ENCODE measurements at places on chromosomes 7 and 10.

DNA sequence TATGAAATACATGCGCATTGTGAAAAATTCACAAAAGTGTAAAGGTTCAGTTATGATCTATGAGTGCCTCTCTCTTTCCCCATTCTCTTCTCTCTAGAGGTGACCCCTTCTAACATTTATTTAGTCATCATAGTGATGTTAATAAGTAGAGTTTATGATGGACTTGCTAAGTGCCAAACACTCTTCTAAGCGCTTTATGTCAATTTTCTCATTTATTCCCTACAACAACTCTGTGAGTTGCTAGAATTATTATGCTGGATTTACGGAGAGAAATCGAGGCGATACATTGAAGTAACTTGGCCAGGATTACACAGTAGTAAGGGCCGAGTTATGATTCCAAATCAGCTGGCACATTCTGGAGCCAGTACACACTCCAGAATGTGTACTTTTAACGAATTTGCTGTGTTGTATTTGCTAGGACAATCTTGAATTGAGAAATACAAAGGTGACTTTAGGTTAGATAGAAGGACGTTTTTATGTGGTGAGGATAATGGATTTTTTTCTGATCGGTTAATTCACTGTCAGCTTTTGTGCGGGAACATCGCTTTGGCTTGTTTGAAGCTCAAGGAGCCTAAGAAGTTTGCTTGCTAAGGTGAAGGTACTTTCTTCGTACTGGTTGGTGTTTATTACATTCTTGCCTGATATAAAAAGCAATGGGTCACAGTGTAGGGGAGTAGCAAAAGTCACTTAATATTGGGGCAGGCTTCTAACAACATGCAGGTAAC, 1.4 kb downstream of the ATRNL1 start:
- DNase-seq: no peak

- peak; percentile 46 for DNase-seq
Measured at GRCh38 chr10:15167411-15168290, 842 bp downstream of the NMT2 start.

- no peak for DNase-seq
Measured at GRCh38 chr10:28678687-28679457, 1.6 kb downstream of the BAMBI start.

DNA sequence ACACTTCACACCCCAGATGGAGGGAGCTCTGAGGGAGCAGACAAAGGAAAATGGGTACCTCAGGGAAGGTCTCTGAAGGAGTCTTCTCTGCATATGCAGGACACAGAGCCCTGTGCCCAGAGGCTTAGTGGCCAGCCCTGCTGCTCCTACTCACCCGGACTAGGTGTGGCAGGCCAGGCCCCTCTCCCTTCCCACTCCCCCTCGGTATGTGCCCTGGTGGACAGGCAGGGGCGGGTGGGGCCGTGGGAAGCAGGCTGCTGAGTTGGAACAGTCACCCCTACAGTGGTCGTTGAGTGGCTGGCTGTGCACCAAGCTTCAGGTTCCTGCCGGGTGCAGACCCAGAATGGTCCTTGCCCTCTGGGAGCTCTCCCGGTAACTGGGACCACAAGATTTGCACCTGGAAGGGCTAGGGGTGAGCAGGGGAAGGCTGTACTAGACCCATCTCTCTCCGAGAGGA, 68.6 kb downstream of the ZMIZ1 start:
- no peak for DNase-seq

- no peak for DNase-seq
Measured at GRCh38 chr10:22329150-22329549, 8.3 kb downstream of the BMI1 start.

- no peak for DNase-seq
Measured at GRCh38 chr7:33645104-33645503, 260.2 kb upstream of the BMPER start.

DNA sequence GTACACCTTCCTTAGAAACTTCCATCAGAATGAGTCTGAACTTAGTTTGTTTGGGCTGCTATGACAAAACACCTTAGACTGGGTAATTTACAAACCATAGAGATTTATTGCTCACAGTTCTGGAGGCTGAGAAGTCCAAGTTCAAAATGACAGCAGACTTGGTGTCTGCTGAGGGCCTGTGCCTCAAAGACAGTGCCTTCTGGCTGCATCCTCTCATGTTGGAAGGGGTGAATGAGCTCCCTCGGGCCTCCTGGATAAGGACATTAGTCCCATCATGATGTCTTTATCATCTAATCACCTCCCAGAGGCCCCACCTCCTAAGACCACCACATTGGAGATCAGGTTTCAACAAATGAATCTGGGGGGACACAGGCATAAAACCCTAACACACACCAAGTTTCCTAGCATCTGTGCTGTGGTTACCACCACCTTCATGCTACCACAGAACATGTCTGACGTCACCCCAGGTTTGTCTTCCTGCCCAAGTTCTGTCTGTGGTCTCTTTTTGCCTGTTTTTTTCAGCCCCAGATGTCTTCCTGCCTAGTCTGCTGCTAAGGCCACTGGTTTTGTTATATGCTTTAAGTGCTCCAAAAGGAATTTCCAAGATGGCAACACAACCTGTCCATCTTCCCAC, 150.9 kb upstream of the COBL start:
- no peak for DNase-seq

GRCh38 chr7:142372727-142373126, 114.9 kb upstream of the PRSS58 start:
- DNase-seq: no peak

GRCh38 chr10:92009445-92009844, 85.9 kb downstream of the BTAF1 start:
- DNase-seq: no peak

DNA sequence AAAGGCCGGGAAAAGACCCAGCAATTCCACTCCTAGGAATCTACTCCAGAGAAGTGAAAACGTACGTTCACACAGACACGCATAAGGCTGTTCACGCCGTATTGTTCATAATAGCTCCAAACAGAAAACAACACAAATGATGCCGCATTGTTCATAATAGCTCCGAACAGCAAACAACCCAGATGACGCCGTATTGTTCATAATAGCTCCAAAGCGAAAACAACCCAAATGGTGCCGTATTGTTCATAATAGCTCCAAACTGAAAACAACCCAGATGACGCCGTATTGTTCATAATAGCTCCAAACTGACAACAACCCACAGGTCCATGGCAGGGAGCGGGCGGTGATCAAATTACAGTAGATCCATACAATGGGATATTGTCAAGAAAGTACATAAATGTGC, 85.2 kb upstream of the DNAAF5 start:
- no peak for DNase-seq

GRCh38 chr10:80526218-80526617, 11.5 kb upstream of the SH2D4B start:
- DNase-seq: no peak

DNA sequence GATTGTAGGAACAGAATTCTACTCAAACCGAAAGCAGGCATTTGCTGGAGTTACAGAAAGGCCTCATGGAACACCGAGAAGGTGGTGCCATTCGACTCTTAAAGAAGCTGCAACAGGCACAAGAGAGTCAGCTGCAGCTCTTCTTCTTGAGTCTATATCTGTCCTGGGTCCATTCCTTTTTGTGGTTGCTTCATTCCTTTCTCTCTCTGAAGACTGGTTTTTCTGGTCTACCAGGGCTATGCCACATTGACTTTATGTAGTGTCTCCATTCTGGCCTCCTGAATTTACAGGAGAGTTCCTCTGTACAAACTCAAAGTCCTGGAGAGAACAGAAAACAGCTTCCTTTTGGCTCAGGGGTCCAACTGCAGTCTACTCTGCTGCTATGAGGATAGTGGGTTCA, 132.8 kb downstream of the CFTR start:
- no peak for DNase-seq

DNA sequence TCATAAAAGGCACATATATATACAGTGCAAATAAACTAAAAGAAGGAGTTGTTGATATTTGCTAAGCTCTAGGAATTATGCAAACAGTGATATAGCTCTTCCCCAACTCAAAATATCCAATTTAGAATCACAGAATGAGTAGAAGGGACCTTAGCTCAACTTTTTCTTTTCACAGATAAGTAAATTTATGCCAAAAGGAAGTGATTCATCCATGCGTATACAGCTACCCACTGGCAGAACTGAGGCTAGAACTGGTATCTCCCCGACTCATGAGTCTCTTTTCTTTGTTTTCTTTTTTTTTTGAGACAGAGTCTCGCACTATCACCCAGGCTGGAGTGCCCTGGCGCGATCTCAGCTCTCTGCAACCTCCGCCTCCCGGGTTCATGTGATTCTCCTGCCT, 54.2 kb upstream of the SVIL start:
- DNase-seq: no peak

- no peak for DNase-seq
Measured at GRCh38 chr10:4647109-4647785, 178.8 kb upstream of the AKR1E2 start.

GRCh38 chr10:72229261-72230251, 13.5 kb upstream of the ASCC1 start:
- no peak for DNase-seq

DNA sequence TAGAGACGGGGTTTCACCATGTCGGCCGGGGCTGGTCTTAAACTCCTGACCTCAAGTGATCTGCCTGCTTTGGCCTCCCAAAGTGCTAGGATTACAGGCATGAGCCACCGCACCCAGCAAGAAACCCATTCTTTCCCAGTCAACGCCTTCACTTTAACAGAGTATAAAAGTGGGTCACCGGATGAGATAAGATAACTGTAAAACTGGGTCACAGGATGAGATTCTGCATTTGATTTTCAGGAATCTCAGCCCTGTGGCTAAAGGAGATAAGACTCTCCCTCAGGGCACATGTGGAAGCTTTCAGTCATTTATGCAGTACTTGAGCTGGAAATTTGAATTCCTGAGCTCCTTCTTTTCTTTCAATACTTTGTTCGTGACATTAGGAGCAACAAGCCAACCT, 70.8 kb downstream of the LRRC17 start:
- no peak for DNase-seq

DNA sequence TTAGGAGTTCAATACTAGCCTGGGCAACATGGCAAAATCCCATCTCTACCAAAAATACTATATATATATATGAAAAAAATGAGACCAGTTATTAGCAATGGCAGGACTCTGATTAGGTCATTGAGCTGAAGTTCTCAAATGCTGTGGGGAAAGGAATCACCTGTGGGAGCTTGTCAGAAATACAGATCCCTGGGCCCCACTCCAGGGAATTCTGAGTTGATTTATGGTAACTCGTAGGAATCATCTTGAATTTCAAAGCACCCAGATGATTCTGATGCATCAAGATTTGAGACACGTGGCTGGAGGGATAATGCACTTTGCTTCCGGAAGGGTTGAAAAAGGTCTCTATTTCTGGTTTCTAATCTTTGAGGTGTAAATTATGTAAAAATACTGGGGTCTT, 1.0 kb upstream of the ANKRD1 start:
- no peak for DNase-seq

DNA sequence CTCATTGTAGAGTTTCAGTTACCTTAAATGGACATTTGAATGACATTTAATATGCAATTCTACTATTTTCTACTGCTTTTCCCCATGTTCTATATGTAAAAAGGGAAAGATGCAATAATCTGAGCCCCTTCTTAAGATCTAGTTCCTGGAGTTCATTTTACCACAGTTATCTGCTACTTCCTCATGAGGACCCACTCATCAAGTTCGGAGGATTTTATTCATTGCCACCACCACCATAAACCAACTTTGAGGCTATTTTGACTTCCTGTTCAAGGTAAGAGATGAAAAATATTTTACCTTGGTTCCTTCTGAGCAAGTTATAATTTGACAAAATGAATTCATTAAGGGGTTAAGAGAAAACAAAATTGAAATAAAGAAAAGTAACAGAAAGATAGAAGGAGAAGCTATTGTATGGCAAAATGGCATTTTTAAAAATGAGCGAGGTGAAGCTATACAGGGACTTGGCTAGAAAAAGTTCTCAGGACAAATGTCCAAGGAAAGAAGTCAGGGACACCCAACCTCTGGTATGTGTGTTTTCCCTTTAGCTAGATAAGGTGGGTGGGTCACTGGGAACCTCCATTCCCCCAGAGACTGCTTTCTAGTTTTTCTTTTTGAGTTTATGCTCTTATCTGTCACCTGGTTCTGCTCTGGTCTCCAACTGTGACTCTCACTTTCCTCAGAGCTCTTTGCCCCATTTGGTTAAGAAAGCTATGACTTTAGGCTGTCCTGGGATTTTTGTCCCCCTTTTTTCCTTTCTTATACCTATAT, 14.9 kb upstream of the FAM3C start:
- no peak for DNase-seq

- DNase-seq: no peak
Measured at GRCh38 chr10:34163075-34163905, 651.8 kb downstream of the PARD3 start.

- no peak for DNase-seq
Measured at GRCh38 chr10:32939296-32940111, 18.5 kb downstream of the ITGB1 start.

DNA sequence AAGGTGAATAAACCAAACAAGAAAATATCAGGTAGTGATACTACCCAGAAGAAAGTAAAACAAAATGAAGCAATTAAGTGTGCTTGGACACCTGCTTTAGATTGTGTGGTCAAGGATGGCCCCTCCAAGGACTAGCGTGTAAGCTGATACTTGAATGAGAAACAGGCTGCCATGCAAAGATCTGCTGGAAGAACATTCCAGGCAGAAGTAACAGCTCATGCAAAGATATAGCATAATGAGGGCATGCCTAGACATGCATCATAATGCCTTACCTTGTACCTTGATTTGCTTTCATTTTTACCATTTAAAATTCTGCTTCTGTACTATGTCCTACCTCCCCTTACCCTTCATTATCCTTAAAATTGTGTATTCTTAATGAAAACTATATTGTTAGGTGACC, 74.8 kb upstream of the HDAC9 start:
- no peak for DNase-seq

GRCh38 chr7:36045830-36046341, 107.2 kb upstream of the EEPD1 start:
- no peak for DNase-seq

- DNase-seq: no peak
Measured at GRCh38 chr7:78296644-78297371, 498.2 kb downstream of the PHTF2 start.
